ENCODE measurements at places on chromosomes 5 and 9.

DNA sequence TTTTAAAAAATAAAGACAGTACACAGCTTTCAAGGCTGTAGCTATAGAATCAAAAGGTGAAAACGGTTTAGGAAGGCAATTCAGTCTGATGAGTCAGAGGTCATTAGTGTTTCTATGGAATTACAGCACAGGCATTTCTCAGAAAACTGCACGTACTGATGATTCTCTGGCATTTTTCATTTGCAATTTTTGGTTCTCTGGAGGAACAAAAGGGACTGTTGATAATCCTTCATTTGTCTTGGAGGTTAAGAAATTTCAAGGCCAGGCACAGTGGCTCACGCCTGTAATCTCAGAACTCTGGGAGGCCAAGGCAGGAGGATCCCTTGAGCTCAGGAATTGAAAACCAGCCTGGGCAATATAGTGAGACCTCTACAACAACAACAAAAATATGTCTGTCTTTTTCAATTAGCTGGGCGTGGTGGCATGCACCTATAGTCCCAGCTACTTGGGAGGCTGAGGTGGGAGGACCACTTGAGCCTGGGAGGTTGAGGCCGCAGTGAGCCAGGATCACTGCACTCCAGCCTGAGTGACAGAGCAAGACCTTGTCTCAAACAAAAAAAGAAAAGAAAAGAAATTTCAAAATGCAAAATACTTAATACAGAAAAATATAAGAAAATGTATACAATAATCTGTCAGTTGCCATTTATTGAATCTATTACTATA, 27.3 kb downstream of the NR6A1 start:
- no peak for DNase-seq

DNA sequence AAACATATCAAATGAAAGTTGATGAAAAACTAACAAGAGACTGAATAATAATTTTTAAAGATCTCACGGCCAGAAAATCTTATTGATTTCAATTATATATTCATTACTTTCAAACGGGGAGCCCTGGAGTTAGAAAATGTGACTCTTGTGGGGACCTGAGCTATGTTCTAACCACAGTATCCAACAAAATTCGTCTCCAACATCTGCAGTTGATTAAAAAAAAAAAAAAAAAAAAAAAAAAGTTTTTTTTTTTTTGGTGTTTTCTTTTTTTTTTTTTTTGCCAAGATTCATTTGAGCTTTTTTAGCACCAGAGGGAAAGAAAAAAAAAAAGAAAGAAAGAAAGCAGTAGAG, 144.3 kb upstream of the PIK3R1 start:
- DNase-seq: no peak

DNA sequence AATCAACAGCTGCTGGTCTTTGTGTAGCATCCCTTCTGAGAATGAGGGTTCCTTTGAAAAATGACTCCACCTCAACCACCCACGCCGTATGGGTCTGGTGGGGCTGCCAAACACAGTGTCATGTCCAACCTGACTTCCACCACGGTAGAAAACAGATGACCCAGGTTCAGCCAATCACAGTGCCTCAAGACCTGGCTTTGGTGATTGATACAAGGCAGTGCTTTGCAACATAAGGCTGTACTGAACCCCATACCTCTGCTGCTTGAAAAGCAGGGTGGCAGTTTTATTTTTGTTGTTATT, 11.5 kb upstream of the TGFBR1 start:
- no peak for DNase-seq

GRCh38 chr9:121298689-121299466, 30.9 kb downstream of the GSN start:
- DNase-seq: no peak

DNA sequence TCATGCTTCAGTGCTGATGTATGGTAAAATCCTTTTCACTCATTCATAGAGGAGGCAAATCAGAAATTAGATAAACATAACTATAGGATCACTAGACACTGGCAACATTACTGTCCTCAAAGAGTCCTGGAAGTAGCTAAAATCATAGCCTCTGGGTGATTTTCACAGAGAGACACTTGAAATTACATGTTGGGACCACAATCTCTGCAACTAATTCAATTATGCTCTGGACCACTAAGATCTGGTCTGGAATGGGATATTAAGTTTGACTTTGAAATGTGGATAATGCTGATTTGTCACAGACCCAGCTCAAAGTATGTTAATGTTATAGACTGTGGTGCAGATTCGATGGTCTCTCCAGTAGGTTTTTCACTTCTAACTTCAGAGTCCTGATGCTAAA, 214.6 kb upstream of the CCNH start:
- DNase-seq: no peak

- no peak for DNase-seq
Measured at GRCh38 chr9:102550266-102550665, 444.9 kb upstream of the CYLC2 start.

DNA sequence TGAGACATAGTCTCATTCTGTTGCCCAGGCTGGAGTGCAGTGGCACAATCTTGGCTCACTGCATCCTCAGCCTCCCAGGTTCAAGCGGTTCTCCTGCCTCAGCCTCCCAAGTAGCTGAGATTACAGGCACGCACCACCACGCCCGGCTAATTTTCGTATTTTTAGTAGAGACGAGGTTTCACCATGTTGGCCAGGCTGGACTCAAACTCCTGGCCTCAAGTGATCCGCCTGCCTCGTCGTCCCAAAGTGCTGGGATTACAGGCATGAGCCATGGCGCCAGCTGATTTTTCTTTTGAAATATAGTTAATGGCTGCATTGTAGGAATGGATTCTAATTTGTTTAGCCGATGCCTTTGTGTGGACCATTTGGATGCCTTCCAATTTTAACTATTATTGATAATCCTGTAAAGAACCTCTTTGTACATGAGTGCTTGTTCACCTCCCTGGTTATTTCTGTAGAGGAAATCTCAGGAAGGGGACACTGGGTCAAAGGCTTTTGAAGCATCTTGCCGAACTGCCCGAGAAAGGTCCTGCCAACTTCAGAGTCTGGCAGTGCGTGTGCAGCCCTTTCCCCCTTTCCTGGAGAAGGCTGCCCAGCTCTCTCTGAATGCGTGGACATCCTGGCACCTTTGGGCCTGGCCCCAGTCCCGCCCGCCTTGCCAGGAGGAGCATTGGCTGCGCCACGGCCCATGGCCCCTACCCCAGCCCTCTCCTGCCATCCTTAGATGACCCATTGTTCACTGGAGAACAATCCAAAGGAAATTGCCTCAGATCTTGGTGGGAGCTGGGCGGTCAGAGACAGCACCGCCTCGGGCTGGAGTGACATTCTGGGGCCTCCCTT, 8.9 kb upstream of the NUP214 start:
- DNase-seq: no peak
